Activated CD8-positive, alpha-beta memory T cell treated with anti-CD3 and anti-CD28 coated beads for 1 hour (primary cell): ENCODE measurements at places on chromosomes 5 and 9.

DNA sequence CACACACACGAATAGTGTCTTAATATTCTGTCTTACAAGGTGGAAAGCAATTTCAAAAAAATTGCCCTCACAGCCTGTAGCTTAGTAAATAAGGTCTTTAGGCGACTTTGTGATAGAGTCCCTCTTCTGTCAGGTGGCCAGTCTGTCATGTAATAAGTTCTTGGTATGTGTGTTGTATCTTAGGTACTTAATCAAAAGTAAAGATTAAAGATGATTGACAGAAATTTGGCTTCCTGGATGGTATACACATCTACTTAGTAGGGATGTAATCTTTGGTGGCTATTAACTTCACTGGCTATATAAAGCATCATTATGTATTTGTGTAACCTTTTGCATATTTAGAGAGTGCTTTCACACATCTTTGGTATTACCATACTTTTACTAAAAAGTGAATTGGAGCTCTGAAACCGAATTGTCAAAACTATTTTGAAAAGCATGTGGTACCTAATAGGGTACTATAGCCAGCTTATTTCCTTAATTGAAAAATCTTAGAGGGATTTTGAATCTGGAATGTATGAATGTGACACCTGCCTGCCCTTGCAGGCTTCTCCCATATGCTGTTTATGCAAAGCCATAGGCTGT lies 3.4 kb downstream of the G3BP1 start:
- DNase-seq: no peak

GRCh38 chr9:135588886-135589595 lies 27.5 kb downstream of the PAEP start:
- no peak for DNase-seq

DNA sequence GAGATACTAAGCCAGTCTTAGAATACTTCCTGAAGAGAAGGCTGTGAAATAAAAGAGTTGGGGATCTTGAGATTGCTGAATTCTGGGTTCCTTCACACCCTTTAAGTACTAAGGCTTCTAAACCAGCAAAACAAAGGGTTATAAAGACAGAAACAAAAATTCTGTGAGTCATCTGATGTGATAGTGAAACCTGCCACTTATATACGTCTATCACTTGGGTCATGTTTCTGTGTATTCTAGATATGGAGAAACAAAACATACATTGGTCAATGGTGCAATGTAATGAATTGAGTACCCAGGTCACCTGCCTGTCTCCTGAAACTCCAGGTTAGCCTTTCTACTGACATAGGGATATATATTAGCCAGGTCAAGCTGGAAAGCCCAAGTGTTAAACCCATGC lies 319.3 kb upstream of the GRAMD2B start:
- no peak for DNase-seq

DNA sequence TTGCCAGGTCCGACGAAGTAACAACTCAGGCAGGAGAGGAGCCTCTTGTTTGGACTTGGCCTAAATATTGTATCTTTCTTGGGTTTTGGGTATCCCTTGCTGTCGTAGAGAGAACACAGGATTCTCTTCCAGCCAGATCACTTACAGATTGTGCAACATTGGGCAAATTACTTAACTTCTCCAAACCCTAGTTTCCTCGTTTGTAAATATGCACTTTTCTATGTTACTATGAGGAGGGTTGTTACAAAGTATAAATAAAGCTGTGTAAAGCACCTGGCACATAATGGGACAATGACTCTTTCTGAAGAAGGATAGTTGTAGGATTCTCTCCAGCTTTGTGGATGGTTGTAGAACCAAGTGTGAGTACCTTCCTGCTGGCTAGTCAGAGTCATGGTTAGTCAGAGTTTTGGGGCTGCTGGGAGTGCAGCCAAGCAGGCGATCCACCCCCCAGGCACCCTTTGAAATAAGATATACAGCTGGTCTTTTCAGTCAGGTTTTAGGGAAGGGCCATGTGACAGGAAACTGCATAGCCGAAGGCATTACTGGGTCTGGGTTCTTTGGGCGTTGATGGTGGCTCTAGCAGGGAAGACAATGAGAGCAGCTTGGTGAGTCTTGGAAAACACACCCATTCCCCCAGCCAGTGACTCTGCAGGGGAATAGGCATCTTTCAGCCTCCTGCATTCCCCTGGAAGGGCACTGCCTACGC lies 49.9 kb upstream of the GDNF start:
- no peak for DNase-seq

- DNase-seq: no peak
Measured at GRCh38 chr9:2411459-2412215, 209.9 kb upstream of the VLDLR start.
